ENCODE measurements at places on chromosomes 4 and X. TPM values are rescaled to one million over a fixed set of nuclear protein-coding genes. Genes with fewer than 3 reads are reported as not detected.

Gene CDX4
- not detected for total RNA-seq

Gene DCX
- total RNA-seq: 0.10 TPM

Gene ADH1C
- total RNA-seq: 3.7 TPM

Gene GLRB
- 4.1 TPM for total RNA-seq

DNA sequence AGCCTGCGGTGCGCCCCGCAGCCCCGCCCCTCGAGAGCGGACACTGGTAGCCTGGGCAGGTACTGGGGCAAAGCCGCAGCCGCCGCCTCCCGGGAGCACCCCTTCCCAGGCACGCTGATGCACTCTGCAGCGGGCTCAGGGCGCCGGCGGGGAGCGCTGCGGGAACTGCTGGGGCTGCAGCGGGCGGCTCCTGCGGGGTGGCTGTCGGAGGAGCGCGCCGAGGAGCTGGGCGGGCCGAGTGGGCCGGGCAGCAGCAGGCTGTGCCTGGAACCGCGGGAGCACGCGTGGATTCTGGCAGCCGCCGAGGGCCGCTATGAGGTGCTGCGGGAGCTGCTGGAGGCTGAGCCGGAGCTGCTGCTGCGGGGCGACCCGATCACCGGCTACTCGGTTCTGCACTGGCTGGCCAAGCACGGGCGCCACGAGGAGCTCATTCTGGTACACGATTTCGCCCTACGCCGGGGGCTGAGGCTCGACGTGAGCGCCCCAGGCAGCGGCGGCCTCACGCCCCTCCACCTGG is 401 bp downstream of the SOWAHD start:
- DNase-seq: peak; percentile 82

- no peak for DNase-seq
These were observed 51.2 kb upstream of the MTNR1A start for GRCh38 chr4:186606591-186606992.

- no peak for DNase-seq
These were observed 31.2 kb downstream of the PRIMPOL start for GRCh38 chr4:184680698-184681097.

- no peak for DNase-seq
These were observed 94.6 kb upstream of the INPP4B start for GRCh38 chr4:142940425-142941330.

DNA sequence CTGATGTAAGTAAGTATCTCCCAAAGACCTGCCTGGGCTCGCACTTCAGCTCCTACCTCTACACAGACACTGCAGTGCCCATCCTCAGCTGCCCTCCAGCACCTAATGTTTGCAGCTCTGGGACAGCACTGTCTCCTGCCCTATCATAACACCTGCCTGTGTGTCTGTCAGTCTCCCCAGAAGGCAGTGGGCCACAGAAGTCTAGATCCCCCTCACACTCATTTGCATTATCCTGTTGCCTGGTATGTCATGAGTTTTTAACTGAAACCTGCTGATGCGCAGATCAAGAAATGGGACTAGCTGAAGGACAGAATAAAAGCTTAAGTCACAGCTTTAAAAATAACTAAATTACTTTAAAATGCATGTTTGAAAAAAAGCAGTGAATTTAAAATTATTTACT is 43.0 kb downstream of the LRP2BP start:
- no peak for DNase-seq
